ENCODE measurements at places on chromosomes 1 and 21. TPM values are rescaled to one million over a fixed set of nuclear protein-coding genes. Genes with fewer than 3 reads are reported as not detected.
A peak's percentile ranks its signal among the peaks of the same experiment; 100 is the strongest.

GRCh38 chr1:154551474-154551873, 7.0 kb downstream of the UBE2Q1 start:
- DNase-seq, result no peak

GRCh38 chr1:24390924-24391782, 22.4 kb downstream of the STPG1 start:
- peak; percentile 55 for DNase-seq

DNA sequence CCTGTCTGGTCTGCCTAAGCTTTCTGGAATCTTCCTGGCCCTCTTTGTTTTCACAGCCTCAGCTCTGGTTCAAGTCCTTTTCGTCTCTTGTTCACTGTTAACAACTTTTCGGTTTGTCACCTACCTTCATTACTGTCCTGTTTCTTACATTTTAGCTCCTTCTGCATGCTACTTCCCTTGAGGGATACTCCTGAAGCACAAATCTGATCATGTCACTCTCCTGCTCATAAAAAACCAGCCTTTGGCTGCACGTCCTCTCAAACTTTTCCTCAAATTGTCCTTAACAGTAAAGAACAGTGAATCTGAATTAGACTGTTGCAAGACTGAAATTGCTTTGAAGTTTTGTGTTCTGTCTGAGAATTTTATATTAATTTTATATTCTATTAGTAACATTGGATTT, 3.3 kb downstream of the RAVER2 start:
- no peak for DNase-seq

GRCh38 chr1:156582388-156583017, 3.0 kb downstream of the TTC24 start:
- DNase-seq, result no peak

DNA sequence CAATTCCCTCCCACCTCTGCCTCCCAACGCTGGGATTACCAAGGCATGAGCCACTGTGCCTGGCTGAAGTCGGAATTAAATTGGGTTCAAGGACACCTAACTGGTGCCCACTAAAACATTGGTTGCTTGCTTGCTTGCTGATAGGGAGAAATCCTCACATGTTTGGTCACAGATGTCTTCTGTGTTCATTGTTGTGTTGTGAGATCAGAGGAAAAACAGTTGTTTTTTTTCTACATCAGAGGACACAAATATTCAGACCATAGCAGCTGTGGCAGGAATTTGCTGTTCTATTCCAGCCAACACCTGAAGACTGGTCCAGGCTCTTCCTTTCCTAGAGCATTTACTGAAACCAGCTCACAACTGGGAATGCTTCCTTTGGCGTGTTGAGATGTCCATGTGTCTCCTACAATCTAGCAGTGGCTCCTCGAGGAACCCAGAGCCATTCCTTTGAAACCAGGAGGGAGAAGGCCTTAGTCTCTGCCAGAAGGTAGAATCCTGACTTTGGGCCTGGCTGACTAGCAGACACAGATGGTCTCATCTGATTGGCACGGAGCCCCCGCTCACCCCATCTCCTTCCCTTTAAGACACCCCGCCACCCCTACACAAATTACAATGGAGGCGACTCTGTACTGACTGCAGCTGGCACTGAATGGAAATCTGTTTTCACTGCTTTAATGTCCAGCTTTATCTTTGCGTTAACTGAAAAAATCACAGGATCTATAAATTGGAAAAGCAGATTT, 24.3 kb upstream of the TRIM17 start:
- no peak for DNase-seq

The PLA2G2C gene
- total RNA-seq, result not detected

Measured in activated B cell treated with CpG ODN at 0.5 μM for 24 hours (primary cell).